Neural crest cell (in vitro differentiated cells): ENCODE measurements at places on chromosomes 4 and X.

DNA sequence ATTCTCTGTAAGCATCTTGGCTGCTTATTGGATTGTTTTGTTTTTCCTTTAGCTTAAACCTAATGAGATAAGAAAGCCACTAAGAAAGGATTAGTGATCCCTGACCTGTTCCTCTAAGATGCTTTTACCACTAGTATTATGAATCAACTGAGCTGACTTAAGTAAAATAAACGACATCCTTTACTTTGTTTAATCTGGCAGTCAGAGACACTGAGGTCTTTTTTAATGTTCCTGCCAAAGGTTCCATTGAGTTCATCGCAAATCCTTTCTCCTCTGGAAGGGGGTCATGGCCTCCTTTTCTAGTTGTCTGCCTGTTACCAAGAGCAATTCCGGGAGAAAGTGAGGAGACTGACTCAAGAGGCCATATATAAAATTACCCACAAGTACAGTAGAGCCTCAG, 1038.3 kb upstream of the SLIT2 start:
- no peak overlapping the region for H3K4me3 ChIP-seq
- no peak for DNase-seq
- peaks cover 7% of the 10 kb centered on the region for H3K36me3 ChIP-seq
- no peaks in the 10 kb centered on the region for H3K27me3 ChIP-seq

GRCh38 chrX:140799216-140799615, 89.7 kb downstream of the LINC00632 start:
- no peak overlapping the region for H3K4me3 ChIP-seq
- H3K4me1 ChIP-seq: no peaks in the 10 kb centered on the region
- no peak overlapping the region for H3K27ac ChIP-seq
- H3K36me3 ChIP-seq: no peaks in the 10 kb centered on the region
- H3K27me3 ChIP-seq: no peaks in the 10 kb centered on the region

- no peaks in the 10 kb centered on the region for H3K27me3 ChIP-seq
- H3K4me1 ChIP-seq: no peaks in the 10 kb centered on the region
- H3K36me3 ChIP-seq: peaks cover 3% of the 10 kb centered on the region
- H3K4me3 ChIP-seq: no peak overlapping the region
Measured at GRCh38 chr4:17310269-17310652, 201.6 kb downstream of the QDPR start.

GRCh38 chr4:98656443-98656842, 2.0 kb downstream of the TSPAN5 start:
- peaks cover 45% of the 10 kb centered on the region for H3K4me1 ChIP-seq
- H3K27ac ChIP-seq: no peak overlapping the region
- peak overlapping the region; percentile 93 for H3K4me3 ChIP-seq
- peaks cover 22% of the 10 kb centered on the region for H3K27me3 ChIP-seq
- H3K36me3 ChIP-seq: peaks cover 3% of the 10 kb centered on the region

- no peak overlapping the region for H3K27ac ChIP-seq
- H3K4me1 ChIP-seq: no peaks in the 10 kb centered on the region
- no peak overlapping the region for H3K4me3 ChIP-seq
- H3K36me3 ChIP-seq: peaks cover 21% of the 10 kb centered on the region
Measured at GRCh38 chr4:39892988-39893692, 84.6 kb downstream of the PDS5A start.

DNA sequence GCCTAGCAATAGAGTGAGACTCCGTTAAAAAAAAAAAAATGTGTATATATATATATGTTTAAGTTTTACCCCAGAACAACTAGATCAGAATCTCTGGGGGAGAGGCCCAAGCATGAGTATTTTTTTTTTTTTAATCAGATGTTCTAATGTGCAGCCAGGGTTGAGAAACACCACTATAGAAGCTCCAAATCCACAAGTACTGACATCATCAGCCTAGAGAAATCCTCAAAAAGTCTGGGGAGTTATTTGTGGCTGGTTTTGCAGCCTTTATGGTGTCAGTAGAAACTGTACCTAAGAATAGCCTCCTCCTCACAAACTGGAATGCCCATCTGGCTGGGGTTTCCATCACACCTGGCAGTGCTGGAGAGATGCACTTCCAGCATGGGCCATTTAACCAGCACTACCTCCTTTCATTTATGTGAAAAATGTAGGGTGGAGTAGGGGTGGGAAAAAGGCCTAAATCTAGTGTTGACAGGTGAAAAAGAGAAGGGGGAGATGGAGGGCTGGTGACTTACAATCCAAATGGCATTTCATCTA, 93.5 kb downstream of the CBLL2 start:
- peaks cover 20% of the 10 kb centered on the region for H3K4me1 ChIP-seq
- no peak overlapping the region for H3K27ac ChIP-seq
- H3K4me3 ChIP-seq: no peak overlapping the region
- no peaks in the 10 kb centered on the region for H3K27me3 ChIP-seq
- DNase-seq: no peak

DNA sequence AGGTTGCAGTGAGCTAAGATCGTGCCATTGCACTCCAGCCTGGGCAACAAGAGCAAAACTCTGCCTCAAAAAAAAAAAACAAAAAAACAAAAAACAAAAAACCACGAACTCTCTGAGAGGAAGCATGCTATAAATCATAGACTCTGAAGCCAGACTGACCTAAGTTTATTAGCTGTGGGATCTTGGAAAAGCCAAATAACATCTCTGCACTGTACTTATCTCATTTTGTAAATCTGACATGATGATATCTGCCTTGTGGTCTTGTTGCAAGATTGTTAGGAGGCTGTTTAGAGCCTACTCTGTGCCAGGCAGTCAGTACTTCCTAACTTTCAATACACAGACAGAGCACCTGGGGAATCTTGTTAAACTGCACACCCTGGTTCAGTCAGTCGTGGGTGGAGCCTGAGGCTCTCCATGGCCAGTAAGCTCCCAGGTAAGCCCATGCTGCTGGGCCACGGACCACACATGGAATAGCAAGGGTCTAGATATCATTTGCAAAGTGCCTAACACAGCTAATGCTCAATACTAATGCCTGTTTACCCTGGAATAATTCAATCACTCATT, 107.6 kb upstream of the SMIM10 start:
- no peaks in the 10 kb centered on the region for H3K4me1 ChIP-seq
- no peak for DNase-seq
- no peak overlapping the region for H3K27ac ChIP-seq
- H3K27me3 ChIP-seq: no peaks in the 10 kb centered on the region
- no peaks in the 10 kb centered on the region for H3K36me3 ChIP-seq
